ENCODE measurements at places on chromosomes 5 and 9. TPM values are rescaled to one million over a fixed set of nuclear protein-coding genes. Genes with fewer than 3 reads are reported as not detected.

DNA sequence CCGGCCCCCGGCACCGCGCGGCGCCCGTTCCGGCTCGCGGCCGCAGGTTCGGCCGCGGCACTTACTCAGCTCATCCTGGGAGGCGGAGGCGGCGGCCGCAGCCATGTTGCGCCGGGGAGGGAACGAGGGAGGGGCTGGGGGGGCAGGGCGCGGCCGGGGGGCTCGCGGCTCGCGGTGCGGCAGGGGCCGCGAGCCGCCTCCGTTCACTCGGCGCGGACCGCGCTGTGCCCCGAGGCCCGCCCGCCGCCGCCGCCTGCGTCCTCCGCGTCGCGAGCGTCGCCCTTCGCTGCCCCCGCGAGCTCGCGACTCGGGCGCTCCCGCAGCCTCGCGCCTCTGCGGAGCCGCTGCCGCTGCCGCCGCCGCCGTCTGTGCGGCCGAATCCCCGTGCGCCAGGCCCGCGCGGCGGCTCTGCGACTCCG is 735 bp downstream of the ECPAS start:
- DNase-seq = no peak

MYMK gene
- not detected for total RNA-seq

DNA sequence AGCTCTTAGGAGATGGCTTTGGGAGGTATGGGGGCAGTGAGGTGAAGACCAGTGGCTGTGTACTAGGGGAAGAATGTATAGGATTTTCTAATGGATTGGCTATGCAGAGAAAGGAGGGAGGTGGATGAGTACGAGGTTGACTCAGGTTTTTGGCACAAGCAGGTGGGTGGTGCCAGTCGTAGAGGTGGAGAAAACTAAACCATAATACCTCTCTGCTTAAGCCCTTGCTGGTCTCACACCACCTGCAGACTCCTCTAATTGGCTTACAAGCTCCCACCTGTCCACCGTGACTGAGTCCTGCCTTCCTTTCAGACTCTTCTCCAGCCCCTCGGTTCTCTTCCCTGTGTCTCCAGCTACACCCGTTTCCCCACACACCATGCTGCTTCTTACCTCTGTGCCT is 521.7 kb upstream of the CLINT1 start:
- no peak for DNase-seq

DNA sequence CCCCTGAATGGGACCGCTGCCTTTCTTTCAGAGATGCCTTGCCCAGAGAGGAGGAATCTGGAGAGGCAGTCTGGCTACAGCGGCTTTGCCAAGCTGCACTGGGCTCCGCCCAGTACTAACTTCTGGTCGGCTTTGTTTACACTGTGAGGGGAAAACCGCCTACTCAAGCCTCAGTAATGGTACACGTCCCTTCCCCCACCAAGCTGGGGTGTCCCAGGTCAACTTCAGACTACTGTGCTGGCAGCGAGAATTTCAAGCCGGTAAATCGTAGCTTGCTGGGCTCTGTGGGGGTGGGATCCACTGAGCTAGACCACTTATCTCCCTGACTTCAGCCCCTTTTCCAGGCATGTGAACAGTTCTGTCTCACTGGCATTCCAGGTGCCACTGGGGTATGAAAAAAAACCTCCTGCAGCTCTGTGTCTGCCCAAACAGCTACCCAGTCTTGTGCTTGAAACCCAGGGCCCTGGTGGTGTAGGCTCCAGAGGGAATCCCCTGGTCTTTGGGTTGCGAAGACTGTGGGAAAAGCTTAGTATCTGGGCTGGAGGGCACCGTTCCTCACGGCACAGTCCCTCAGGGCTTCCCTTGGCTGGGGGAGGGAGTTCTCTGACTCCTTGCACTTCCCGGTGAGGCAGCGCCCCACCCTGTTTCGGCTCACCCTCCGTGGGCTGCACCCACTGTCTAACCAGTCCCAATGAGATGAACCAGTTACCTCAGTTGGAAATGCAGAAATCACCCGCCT is 171.2 kb downstream of the CWC27 start:
- peak; percentile 27 for DNase-seq

LHX3 gene
- not detected for total RNA-seq

GRCh38 chr9:134994926-134995791 is 77.4 kb upstream of the FCN1 start:
- no peak for DNase-seq

GRCh38 chr9:131312822-131313770 is 23.6 kb downstream of the PLPP7 start:
- no peak for DNase-seq

DNA sequence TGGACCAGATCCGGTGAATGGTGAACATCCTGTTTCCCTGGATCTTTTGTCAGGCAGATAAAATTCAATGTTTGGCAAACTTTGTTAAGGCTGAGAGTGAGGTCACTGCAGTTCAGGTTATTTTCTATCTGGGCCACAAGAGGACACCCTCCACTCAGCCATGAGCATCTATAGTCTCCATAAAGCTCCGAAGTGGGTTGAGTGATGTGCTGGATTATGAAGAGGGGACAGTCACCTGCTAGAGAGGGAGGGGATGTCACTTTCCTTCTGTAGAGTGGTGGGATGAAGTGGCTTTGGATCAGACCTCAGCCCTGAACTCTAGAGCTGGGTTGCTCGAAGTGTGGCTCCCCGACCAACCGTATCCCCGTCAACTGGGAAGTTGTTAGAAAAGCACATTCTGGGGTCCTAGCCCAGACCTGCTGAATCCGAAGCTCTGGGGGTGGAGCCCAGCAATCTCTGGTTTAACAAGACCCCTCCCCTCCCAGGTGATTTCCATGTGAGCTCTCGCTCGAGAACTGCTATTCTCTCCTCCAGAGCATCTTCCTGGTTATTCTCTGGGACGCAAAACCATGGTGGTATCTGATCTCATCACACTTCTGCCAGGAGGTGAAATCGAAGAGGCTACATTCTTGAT is 31.8 kb upstream of the FGF1 start:
- no peak for DNase-seq

DNA sequence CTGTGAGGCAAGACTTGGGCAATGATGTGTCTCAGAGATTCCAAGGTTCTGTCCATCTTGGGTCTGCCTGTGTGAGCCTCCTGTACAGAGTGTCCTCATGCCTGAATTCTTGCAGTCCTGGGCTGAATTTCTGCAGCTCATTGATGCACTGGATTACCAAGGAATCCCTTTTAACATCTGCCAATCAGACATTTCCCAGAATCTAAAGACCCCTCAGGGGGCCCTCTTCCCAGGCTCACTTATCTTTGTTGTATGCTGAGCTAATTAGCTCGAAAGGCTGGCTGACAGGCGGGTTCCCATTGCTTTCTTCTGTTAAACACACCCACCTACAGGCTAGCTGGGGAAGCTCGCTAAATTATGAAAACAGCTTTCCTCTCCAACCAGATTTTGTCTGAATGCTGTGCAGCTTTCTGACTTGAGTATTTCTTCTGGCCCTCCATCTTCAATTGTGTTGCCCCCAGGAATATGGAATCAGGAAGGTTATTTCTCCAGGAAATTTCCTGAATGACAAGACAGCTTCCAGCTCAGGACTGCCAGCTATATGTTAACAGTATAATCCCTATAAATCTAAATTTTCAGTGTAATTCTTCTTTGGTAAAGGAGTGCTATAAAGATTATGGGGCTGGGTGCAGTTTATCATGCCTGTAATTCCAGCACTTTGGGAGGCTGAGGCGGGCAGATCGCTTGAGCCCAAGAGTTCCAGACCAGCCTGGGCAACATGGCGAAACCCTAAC is at the start of gene LIX1:
TSS of gene LIX1 (minus strand) at position 91 of the 734 bp plus-strand sequence. CDS start at position 56, 35 bp downstream.
- no peak for DNase-seq

DNA sequence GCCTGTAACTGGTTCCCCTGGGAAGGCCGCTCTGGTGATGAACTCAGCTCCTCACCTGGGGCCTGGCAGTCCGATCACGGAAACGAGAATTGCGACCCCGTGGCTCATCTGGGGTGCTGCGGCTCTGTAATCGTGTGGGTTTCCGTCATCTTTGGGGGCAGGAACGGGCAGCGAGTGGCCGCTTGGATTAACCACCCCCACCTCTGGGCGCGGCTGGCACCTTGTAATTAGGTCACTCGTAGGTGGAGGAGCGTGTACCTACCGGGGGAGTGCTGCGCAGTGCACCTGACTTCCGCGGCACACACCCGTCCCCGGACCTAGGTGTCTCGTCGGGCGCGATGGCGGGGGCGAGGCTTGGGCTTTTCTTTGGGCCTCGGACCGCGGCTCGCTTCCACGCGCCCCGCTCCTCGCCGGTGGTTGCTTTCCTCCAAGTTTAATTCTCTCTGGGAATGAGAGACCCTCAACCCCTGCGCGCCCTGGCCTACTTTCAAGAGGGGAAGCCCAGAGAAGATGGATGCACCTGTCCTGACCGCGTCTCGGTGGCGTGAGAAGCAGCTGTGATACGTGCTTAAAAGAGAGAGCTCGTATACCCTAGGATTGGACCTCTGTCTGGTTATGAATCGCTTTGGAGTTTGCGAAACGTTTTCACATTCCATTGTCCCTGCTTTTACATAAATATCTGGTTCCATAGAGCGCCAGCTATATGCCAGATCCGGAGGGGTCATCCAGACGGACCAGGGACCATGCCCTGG is 744 bp upstream of the PPP2CA start:
- no peak for DNase-seq

DNA sequence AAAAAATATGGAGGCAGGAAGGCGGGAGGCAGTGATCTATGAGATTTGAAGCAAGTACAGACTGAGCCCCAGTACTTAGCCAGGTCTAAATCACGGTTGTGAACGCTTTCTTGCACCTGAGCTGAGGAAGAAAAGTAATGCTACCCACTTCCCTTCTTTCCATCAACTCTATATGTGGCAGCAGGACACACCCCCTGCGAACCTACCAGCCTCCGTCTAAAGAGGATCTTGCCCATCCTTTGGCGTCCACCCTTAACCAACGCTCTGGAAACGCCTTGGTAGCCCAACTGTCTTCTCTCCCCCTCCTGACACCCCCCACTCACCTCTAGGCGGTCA is 545 bp downstream of the HMGCS1 start:
- no peak for DNase-seq

DNA sequence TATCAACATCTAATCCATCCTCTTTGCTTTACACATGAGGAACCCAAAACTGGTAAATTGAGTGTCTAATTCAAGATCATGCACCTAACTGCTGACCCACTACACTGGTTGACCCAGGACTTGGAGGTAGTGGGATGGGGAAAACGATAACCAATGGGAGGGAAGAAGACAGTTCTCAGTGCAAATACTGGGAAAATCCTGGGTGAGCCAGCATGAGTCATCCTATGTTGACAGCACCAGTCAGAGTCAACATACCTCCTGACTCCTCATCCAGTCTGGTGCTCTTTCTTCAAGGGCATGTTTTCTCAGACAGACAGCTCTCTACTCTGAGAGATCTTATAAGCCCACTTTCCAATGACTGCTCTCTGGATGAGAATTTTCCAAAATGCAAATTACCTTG is 232.8 kb upstream of the PTGER4 start:
- DNase-seq = no peak

GRCh38 chr5:144958002-144958401 is 787.3 kb downstream of the KCTD16 start:
- DNase-seq = no peak

- peak; percentile 6 for DNase-seq
Observed at GRCh38 chr9:134211811-134212485, 47.6 kb upstream of the RNU6ATAC start.

GRCh38 chr9:2798423-2798822 is 45.5 kb downstream of the PUM3 start:
- no peak for DNase-seq

AK1 gene
- total RNA-seq = 626 TPM

DNA sequence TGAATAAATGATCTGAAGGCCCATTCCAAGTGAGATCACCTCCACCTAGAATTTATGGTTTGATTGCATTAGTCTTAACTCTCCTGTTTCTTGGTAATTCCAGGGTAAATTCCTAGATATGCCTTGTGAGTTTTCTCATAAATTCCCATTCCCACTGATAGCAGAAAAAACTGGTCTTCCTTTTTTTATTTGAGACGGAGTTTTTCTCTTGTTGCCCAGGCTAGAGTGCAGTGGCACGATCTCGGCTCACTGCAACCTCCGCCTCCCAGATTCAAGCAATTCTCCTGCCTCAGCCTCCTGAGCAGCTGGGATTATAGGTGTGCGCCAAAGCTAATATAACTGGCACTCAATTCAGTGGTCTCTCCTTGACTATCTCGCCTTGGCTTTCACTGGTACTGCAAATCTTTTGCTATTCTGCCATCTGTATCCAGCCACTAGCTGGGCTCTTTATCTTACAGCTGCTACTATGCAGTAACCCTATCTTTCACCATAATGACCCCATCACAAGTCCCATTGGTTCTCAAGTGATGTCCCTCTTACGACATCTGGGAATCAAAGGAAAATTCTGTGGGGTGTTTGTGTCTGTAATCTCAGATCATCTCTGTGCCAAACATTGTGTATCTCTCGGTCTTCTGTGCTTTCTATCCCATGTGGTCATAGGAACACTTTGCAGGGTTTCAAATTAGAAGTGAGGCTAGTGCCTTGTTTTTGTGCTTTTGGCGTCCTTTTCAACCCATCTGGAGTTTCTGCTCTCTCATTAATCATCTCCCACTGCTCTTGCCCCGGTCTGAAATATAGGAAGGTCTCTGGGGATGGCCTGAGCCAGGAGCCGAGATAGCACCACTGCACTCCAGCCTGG is 14.4 kb downstream of the HNRNPK start:
- no peak for DNase-seq

DNA sequence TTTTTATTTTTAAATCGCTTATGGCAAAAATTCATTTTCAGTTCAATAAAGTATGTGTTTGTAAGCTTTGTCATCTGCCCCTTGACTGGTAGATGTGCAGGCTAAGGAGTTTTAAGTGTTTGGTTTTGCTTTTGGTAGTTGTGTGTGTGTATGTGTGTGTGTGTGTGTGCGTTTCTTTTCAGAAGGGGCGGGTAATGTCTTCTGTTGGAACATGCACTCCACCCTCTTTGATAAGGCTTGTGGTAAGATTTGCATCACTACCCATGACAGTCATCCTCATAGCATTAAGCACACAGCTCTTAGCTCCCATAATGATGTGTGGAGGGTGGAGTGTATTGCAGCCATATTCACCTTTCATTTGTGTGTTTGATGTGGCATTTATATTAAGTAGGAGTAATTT is 92.1 kb upstream of the FSD1L start:
- no peak for DNase-seq

TAF9 gene
- total RNA-seq = 31.2 TPM

DNA sequence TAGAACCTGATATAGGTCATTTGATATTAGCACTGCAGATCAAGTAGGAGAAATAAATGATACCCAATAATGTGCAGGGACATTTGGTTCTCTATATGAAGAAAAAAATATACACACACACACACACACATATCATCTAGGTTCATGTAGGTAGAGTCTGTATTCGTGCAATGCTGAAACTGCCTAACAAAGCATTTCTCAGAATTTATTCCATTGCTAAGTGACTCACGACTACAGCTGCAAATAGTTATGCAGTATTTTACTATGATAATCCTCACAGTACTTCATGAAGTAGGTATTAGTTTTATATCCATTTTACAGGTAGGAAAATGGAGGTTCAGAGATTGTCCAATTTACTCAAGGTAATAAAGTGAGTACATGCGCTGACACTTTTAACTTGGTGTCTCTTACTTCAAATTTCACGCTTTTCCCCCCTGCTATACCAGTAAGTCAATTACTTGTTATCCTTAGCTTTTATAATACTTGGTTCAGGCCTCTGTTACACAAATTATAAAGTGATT is 2.4 kb downstream of the GIN1 start:
- DNase-seq = no peak

- DNase-seq = no peak
Observed at GRCh38 chr5:56286015-56286884, 53.1 kb upstream of the ANKRD55 start.

CSF1R gene
- 41.6 TPM for total RNA-seq
